Daoy (cell line): ENCODE measurements at places on chromosomes 16 and 17. TPM values are rescaled to one million over a fixed set of nuclear protein-coding genes. Genes with fewer than 3 reads are reported as not detected.

The PRSS8 gene
- total RNA-seq, result not detected in 2 replicates

The RGS11 gene
- total RNA-seq, result 0.06 TPM in 1 of 2 replicates, not detected in the other

The HOXB1 gene
- not detected in 2 replicates for total RNA-seq

The IGF2BP1 gene
- total RNA-seq, result 15.2 and 16.7 TPM in 2 replicates

The NOXO1 gene
- total RNA-seq, result not detected in 2 replicates

The SDK2 gene
- 0.33 and 0.74 TPM in 2 replicates for total RNA-seq

The KRT33A gene
- total RNA-seq, result not detected in 2 replicates

The IFT20 gene
- 53.2 and 57.4 TPM in 2 replicates for total RNA-seq

The FOXF1 gene
- 2.1 and 2.2 TPM in 2 replicates for total RNA-seq

The APOH gene
- not detected in 2 replicates for total RNA-seq

The BLMH gene
- 49.0 and 52.3 TPM in 2 replicates for total RNA-seq

The SLC6A2 gene
- total RNA-seq, result not detected in 2 replicates

The C16orf86 gene
- total RNA-seq, result not detected in 2 replicates

The GDPD1 gene
- total RNA-seq, result 0.57 and 1.4 TPM in 2 replicates

The HSD17B1 gene
- under 0.01 and 0.09 TPM in 2 replicates for total RNA-seq

The PRRT2 gene
- total RNA-seq, result 0.29 TPM in 1 of 2 replicates, not detected in the other

The C17orf100 gene
- 0.06 and 0.71 TPM in 2 replicates for total RNA-seq

The WNT9B gene
- total RNA-seq, result 0.06 TPM in 1 of 2 replicates, not detected in the other
